Fibroblast of pulmonary artery (primary cell): ENCODE measurements at places on chromosomes 2 and 18.
A peak's percentile ranks its signal among the peaks of the same experiment; 100 is the strongest.

GRCh38 chr2:197191940-197192322 is 118.6 kb downstream of the ANKRD44 start:
- DNase-seq = no peak

DNA sequence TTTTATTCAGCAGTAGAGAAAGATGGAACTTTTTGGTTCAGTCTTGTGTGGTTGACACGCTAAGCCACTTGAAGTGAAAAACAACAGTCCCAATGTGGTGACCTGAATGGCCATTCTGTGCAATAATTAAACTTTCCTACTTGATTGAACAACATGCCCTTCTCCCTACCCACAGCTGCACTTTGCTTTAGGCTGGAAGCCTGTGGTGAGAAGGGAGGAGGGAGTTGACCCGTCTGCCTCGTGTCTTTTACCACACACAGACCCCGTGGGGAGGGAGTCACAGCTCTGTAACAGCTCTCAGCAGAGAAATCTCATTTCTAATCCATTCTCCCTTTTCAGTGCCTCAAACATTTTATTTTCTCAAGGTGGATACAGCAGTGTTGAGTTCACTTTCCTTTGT is 138.2 kb upstream of the PKDCC start:
- no peak for DNase-seq

DNA sequence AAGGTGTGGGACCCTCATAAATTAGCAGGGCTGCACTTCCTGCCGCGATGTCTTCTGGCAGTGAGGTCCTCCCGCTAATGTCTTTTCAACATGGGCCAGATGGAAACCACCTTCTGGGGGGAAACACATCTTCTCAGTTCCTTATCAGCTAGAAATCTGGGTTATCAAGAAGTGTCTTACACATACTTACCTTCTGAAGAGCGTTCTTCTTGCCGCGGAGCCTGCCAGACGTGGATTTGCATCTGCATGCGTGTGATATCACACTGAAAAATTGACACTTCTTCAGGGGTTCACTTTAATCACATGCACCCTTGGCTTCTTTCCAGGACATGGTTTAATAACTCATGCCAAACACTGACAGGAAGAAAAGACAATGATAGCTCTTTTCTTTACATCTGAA is 163.5 kb upstream of the SOX11 start:
- DNase-seq = no peak

DNA sequence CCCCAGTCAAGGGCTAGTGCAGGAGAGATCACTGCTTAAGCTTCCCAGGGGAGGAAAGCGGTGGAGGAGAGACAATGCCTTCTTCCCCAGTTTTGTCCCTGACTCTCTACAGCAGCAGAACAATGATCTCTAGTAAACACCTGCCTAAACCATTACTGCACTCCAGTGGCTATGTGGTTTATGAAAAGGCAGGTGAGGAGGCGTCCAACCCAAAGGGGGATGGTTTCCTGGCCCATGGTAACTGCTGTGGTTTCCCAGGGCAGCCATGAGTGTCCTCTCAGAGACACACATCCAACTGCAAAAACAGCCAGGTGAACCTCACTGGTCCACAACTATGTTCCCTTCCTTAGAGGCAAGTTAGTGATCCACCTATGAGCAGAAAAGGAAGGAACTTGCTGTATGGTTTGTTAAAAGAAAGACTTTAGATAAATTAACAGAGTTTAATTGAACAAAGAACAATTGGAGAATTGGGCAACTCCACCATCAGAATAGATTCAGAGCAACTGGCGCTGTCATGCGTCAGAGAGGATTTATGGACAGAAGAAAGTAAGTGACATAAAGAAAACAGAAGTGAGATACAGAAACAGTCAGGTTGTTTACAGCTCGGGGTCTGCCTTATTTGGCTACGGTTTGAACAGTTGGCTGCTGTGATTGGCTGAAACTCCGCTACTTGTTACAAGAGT is 4.8 kb upstream of the TTC39C start:
- DNase-seq = no peak

- DNase-seq = peak; percentile 52
Measured at GRCh38 chr2:190649798-190650390, 1.0 kb downstream of the NAB1 start.
